ENCODE measurements at places on chromosomes 11 and 22. TPM values are rescaled to one million over a fixed set of nuclear protein-coding genes. Genes with fewer than 3 reads are reported as not detected.

Gene PRDX5
- 172 TPM for total RNA-seq

Gene PIH1D2
- total RNA-seq: 0.66 TPM

Gene DRD4
- total RNA-seq: not detected

Gene ASCL2
- 0.74 TPM for total RNA-seq

Gene VSIG10L2
- 0.06 TPM for total RNA-seq

Gene UCP2
- total RNA-seq: 41.3 TPM

Gene ANO9
- total RNA-seq: 0.28 TPM
